ENCODE measurements at places on chromosomes 3 and 15. TPM values are rescaled to one million over a fixed set of nuclear protein-coding genes. Genes with fewer than 3 reads are reported as not detected.

The FBXO45 gene
- 4.6 TPM for total RNA-seq

The ZDHHC19 gene
- not detected for total RNA-seq

The CCR8 gene
- total RNA-seq, result not detected

The DYNLT2B gene
- total RNA-seq, result 20.3 TPM

Measured in bronchus fibroblast of lung (primary cell).